Mammary epithelial cell (primary cell): ENCODE measurements at places on chromosomes 2 and 18. TPM values are rescaled to one million over a fixed set of nuclear protein-coding genes. Genes with fewer than 3 reads are reported as not detected.

COL4A3 gene
- total RNA-seq = not detected

TBR1 gene
- not detected in 2 replicates for total RNA-seq

MYOM1 gene
- total RNA-seq = 0.08 and 0.12 TPM in 2 replicates

MERTK gene
- total RNA-seq = under 0.01 TPM

EPB41L3 gene
- not detected in 2 replicates for total RNA-seq

HOXD10 gene
- total RNA-seq = not detected in 2 replicates
